Osteocyte (in vitro differentiated cells): ENCODE measurements at places on chromosomes 11 and 22. TPM values are rescaled to one million over a fixed set of nuclear protein-coding genes. Genes with fewer than 3 reads are reported as not detected.

ZNRF3 gene
- total RNA-seq = 6.4 and 6.7 TPM in 2 replicates

TUBA8 gene
- total RNA-seq = 1.8 TPM in 2 replicates

TAF1D gene
- total RNA-seq = 82.6 and 84.2 TPM in 2 replicates

OR52I2 gene
- not detected in 2 replicates for total RNA-seq

UBQLN3 gene
- total RNA-seq = not detected in 2 replicates

KIAA1671 gene
- 8.3 and 10.0 TPM in 2 replicates for total RNA-seq

ABCC8 gene
- total RNA-seq = not detected in 2 replicates

EXPH5 gene
- 0.59 and 1.5 TPM in 2 replicates for total RNA-seq

GRK3 gene
- 1.1 and 1.6 TPM in 2 replicates for total RNA-seq
